Stimulated activated CD8-positive, alpha-beta memory T cell treated with anti-CD3 and anti-CD28 coated beads, Interleukin-7, amount 100 ng/mL, for 48 hours (primary cell): ENCODE measurements at places on chromosomes 6 and 20.

- DNase-seq, result no peak
These were observed 101.3 kb downstream of the VEGFA start for GRCh38 chr6:43871284-43871683.

- DNase-seq, result no peak
These were observed 198.4 kb upstream of the SOX4 start for GRCh38 chr6:21395121-21395520.

DNA sequence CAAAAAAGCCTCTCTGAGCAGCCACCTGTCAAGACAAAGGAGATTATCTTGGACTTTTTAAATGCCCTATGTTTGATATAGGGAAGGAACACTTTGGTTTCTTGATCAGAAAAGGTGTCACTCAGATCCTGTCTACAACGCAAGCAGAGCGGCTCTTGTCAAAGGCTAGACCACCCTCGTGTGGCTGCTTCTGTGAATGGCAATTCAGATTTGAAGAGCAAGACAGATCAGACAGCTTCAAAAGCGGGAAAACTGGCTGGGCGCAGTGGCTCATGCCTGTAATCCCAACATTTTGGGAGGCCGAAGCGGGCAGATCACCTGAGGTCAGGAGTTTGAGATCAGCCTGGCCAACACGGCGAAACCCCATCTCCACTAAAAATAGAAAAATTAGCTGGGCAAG is 10.1 kb upstream of the NXT1 start:
- DNase-seq, result no peak

DNA sequence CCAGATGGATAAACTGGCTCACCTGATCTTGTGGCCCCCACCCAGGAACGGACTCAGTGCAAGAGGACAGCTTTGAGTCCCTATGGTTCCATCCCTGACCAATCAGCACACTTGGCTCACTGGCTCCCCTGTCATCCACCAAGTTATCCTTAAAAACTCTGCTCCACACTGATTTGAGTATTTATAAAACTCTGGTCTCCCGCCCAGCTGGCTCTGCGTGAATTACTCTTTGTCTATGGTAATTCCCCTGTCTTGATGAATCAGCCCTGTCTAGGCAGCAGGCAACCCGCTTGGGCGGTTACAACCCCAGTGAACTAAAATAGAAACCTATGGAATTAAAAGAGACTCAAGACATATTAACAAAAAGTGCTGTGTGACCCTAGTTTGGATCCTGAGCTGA is 38.1 kb upstream of the CD83 start:
- peak; percentile 20 for DNase-seq

DNA sequence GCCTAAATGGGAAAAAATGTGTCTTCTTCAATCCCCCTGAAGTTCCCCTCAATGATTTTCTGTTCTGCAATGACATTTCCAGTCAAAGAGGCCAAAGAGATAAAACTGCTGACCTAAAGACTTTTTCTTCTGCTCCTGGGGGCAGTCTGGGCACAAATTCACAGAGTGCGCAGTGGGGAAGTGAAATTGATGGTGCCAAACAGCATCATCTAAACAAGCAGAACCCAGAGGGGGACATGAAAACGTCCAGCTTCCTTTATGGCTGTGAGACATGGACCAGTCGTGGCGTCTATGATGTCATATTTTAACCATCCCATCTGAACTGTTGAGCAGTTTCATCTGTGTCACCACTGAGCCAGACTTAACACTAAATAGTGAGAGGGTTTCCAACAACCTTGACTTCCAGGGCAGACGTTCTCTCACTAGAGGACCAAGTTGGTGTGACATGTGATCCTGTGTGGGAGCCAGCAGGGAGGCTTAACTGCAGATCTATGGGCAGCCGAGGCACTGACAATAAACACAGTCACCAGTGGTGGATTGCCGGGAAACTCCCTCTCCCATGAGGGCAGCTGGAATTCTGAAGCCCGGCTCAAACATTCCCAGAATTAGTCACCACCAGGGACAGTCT is 12.4 kb downstream of the SCML4 start:
- DNase-seq, result no peak

DNA sequence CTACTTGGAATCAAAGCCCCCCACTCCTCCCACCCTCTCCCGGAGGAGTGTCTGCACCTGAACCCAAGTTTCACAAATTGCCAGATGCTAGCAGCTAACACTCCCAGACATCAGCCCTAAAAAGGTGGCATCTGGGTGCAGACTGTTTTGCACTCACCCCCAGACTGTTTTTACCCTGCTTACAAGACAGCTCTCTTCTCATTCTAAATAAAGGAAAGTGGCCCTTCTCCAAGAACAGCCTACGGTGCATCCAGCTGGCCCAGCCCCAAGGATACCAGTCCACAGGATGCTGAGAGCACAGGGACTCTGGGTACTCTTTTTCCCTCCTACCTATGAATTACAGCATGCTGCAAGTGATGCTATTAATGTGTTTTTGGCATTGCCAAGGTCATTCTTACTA is 842.0 kb upstream of the FLRT3 start:
- DNase-seq, result no peak

GRCh38 chr6:36713846-36714245 is 16.2 kb downstream of the RAB44 start:
- DNase-seq, result no peak

- no peak for DNase-seq
These were observed 24.8 kb upstream of the VSTM2L start for GRCh38 chr20:37877832-37878772.

DNA sequence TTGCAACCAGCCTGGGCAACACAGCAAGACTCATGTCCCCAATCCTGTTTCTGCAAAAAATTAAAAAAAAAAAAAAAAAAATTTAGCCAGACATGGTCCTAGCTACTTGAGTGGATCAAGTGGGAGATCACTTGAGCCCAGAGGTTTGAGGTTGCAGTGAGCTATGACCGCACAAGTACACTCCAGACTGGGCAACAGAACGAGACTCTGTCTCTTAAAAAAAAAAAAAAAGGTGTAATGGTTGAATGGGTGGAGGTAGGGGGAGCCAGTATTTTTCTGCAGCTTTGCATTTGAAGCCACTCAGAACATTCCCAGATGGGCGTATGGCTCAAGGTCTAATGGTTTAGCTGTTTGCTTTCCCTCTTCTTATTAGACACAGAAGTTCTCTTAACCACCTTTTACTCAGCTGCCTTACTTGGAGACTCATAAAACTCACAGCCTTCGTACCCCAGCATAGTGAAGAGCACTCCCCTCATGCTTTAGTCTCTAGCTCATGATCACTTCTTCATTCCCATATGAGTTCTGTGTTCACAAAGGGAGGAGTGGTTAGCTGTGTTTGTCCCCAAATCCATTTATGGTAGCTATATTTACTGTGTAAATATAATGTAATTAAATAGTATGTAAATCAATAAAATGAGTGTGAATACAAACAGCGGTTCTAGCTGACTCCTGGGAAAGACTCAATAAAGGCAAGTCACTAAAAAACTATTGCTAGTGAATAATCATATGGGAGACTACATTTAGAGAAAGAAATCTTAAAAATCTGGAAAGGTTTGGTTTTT is 9.0 kb downstream of the FKBP1A start:
- no peak for DNase-seq

DNA sequence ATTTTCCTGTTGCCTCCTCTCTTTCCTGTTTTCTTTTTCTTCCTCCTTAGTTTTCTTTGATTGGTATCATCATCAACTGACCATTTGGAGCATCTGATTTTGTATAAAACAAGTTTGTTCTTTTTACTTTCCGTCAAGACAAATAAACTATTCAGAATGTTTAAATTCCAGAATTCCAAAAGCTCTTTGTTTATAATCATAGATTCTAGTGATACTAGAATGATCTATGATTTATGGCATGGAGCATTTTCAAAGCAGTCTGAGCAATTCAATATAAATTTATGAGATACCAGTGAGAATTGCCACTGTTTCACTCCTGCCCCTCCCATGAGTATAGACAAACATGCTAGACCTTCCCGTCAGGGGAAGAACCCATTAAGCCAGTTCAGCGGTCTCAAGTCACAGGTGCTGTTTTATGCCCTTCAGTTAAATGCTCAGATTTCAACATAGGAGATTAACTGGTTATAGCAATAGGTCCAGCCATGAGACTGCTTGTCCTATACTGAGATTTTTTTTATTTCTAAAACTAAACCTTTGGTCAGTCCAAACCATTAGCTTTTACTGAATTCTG is 60.7 kb downstream of the GRIK2 start:
- DNase-seq, result no peak

GRCh38 chr6:96963809-96964208 is 39.3 kb downstream of the KLHL32 start:
- DNase-seq, result no peak
